ENCODE measurements at places on chromosomes 2 and 18.

GRCh38 chr18:58190842-58191530, 147.0 kb downstream of the NEDD4L start:
- no peak for DNase-seq

DNA sequence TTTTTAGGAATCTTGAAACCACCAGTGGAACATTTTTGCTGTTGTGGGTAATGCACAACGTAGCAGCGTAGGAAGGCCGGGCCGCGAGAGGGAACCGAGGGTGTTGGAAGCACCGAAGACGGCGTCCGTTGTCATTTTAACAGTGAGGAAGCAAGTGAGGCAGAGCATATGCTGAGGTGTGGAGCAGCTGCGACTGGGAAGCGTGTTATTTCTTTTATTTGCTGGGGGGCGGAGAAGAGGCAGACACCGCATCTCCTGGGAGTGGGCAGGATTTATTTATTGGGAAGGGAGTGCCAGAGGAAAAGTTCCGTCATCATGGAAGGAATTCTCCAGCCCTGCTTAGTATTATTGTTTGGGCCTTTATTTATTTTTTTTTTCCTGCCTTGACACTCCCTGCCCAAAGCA, 232.8 kb downstream of the KLHL29 start:
- no peak for DNase-seq

- DNase-seq = no peak
Observed at GRCh38 chr2:101327863-101328394, 19.4 kb upstream of the RNF149 start.

DNA sequence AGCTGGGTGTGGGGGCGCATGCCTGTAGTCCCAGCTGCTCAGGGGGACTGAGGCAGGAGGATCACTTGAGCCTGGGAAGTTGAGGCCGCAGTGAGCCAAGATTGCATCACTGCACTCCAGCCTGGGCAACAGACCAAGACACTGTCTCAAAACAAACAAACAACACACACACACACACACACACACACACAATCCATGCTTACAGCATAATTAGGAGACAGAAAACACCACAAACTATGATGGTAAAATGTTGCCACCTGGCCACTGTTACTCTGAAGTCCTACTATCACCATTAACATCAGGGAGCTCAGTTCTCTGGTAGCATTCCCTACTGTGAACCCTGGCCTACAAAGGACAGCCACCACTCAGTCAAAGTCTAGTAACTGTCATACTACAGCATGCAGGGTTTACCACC, 18.3 kb downstream of the DNPEP start:
- DNase-seq = no peak
